D341Med (cell line): ENCODE measurements at places on chromosomes 5 and 9.
A peak's percentile ranks its signal among the peaks of the same experiment; 100 is the strongest.

GRCh38 chr9:84317563-84317962, 23.0 kb downstream of the SLC28A3 start:
- no peak for DNase-seq

GRCh38 chr5:81626524-81626923, 124.4 kb downstream of the SSBP2 start:
- peak; percentile 13 for DNase-seq

- DNase-seq = no peak
These were observed 4.6 kb downstream of the MRPL41 start for GRCh38 chr9:137556069-137556838.

GRCh38 chr5:26579712-26580111, 458.7 kb downstream of the CDH9 start:
- DNase-seq = no peak

DNA sequence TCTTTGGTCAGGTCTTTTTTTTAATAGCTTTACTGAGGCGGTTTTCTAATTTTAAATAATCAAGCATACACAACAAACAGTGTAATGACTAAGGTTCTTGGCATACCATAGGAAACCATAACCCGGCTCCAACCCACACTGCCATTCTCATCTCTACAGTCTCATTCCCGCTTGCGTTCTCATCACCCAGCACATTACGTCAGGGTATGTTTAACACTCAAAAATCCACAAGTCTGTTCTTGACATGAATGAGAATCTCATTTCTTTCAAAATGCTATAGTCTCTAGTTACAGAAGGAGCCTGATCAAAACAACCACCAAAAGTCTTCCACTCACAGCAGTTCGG, 505 bp downstream of the C5orf34 start:
- no peak for DNase-seq
